ENCODE measurements at places on chromosomes 4 and X. TPM values are rescaled to one million over a fixed set of nuclear protein-coding genes. Genes with fewer than 3 reads are reported as not detected.
A peak's percentile ranks its signal among the peaks of the same experiment; 100 is the strongest.

GRCh38 chr4:99852199-99852749 is 35.6 kb downstream of the DAPP1 start:
- no peaks in the 10 kb centered on the region for H3K36me3 ChIP-seq
- no peak for DNase-seq
- no peak overlapping the region for H3K27ac ChIP-seq
- no peaks in the 10 kb centered on the region for H3K27me3 ChIP-seq
- no peaks in the 10 kb centered on the region for H3K4me1 ChIP-seq

DNA sequence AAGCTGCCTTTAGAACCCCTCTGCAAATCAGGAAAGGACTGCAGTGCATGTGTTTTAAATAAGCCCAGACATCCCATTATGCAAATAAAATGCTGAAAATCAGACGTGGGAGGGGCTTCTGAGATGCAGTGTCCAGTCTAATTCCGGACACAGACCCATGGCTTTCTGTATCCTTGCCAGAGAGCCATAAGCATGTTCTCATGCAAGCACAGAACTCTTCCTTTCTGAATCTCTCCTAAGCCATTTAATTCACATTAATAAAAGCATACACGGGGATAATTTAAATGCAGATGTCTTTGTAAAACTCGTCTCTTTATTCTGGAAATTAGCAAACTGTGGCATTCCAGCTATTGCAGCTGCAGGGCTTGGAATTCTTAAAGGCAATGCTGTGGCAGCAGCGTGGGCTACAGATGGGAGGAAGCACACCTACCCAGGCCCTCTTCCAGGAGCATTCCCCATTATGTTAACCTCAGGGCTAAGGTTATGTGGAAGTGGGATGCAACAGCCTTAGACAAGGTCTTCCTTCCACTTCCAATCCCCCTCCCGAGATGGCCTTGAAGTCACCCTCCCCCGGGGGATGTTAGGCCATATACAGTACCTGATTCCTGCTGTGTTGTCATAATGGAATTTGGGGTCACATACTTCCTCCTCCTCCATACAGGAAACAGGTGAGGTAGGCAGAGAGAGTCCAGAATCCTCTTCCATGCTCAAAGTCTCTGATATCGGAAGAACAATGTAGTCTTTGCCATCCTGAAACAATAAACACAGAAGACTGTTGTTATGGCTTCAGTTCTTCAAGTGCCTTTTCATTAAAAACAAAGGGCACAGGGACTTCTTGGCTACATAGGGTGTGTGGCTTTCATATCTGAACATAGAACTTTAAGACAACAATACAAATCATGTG is 38.1 kb downstream of the KDR start:
- peaks cover 22% of the 10 kb centered on the region for H3K4me1 ChIP-seq
- DNase-seq, result peak; percentile 42
- H3K27ac ChIP-seq, result no peak overlapping the region
- no peaks in the 10 kb centered on the region for H3K27me3 ChIP-seq

- no peak overlapping the region for H3K27ac ChIP-seq
- no peak for DNase-seq
- no peaks in the 10 kb centered on the region for H3K27me3 ChIP-seq
- no peak overlapping the region for H3K4me3 ChIP-seq
Observed at GRCh38 chr4:13705521-13706041, 78.1 kb upstream of the BOD1L1 start.

Gene BEND2
- not detected for total RNA-seq

GRCh38 chr4:154360491-154360890 is 131.1 kb downstream of the DCHS2 start:
- H3K27ac ChIP-seq, result no peak overlapping the region
- H3K36me3 ChIP-seq, result no peaks in the 10 kb centered on the region
- no peak overlapping the region for H3K4me3 ChIP-seq
- H3K27me3 ChIP-seq, result no peaks in the 10 kb centered on the region
- no peaks in the 10 kb centered on the region for H3K4me1 ChIP-seq
- DNase-seq, result no peak

DNA sequence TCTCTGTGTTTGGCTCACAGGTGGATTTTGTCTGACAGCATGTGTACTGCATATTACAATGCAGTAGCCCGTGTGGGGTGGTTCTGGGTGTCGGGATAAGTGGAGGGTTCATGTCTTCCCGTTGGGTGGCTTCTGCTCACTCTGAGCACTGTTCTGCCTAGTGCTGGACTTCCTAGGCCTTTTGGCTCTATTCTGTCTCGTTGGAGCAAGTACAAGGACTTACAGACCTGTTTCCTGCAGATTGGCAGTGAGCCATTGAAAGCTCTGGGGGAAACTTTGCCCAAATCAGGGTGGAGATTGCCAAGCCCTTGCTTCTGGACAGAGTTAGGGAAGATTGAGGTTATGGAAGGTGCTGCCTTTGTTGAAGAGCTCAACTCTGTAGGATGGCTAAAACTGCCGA is 91.1 kb upstream of the SLC4A4 start:
- H3K36me3 ChIP-seq, result no peaks in the 10 kb centered on the region
- no peak overlapping the region for H3K4me3 ChIP-seq
- H3K4me1 ChIP-seq, result peaks cover 4% of the 10 kb centered on the region
- no peak overlapping the region for H3K27ac ChIP-seq
- DNase-seq, result no peak

Gene SLC16A2
- 7.3 TPM for total RNA-seq

GRCh38 chr4:69843932-69844331 is 16.0 kb downstream of the SULT1E1 start:
- no peak overlapping the region for H3K27ac ChIP-seq
- no peak overlapping the region for H3K4me3 ChIP-seq

- peak overlapping the region; percentile 94 for H3K27ac ChIP-seq
- no peak for DNase-seq
- no peak overlapping the region for H3K4me3 ChIP-seq
- H3K4me1 ChIP-seq, result peaks cover 22% of the 10 kb centered on the region
- H3K36me3 ChIP-seq, result peaks cover 3% of the 10 kb centered on the region
Observed at GRCh38 chr4:1685235-1686150, 1.4 kb upstream of the FAM53A start.

Gene RASL11B
- 1.3 TPM for total RNA-seq

GRCh38 chr4:7103607-7104365 is 35.9 kb upstream of the GRPEL1 start:
- DNase-seq, result no peak
- H3K36me3 ChIP-seq, result no peaks in the 10 kb centered on the region
- H3K4me3 ChIP-seq, result peak overlapping the region; percentile 58
- peaks cover 21% of the 10 kb centered on the region for H3K4me1 ChIP-seq
